ENCODE measurements at places on chromosomes 1 and 21.
A peak's percentile ranks its signal among the peaks of the same experiment; 100 is the strongest.

DNA sequence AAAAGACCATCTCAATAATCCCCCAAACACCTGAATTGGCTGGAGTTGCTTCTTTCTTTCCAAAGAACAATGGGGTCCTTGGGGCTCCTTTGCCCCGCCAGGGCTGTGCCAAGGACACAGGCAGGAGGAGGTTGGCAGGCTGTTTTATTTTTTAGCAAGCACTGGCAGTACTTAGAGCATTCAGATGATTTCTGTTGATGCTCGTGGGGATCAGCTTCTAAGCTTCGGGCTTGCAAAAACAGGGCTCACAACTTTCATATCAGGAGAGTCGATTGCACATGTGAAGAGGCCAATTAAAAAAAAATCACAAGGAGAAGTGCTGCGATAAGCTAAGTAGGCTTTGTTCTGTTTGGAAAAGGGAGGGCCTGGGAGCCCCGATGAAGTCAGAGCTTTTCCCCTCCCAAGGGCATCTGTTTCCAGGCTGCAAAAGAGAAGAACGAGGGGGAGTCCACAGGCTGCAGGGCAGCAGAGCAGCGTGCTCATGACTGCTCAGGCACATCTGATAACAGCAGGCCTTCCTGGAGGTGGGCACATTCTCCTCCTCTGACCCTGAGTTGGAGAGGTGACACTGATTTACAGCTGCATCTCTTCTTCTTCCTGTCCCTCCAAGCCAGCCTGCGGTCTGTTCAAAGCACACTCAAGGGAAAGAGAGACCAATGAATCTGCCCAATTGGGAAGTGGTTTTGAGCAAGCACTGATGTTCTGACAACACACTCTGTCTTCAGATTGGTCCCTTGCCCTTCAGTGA is 27.3 kb upstream of the BCAR3 start:
- no peak for DNase-seq

GRCh38 chr1:6819246-6820040 is 34.2 kb downstream of the CAMTA1 start:
- DNase-seq, result no peak

DNA sequence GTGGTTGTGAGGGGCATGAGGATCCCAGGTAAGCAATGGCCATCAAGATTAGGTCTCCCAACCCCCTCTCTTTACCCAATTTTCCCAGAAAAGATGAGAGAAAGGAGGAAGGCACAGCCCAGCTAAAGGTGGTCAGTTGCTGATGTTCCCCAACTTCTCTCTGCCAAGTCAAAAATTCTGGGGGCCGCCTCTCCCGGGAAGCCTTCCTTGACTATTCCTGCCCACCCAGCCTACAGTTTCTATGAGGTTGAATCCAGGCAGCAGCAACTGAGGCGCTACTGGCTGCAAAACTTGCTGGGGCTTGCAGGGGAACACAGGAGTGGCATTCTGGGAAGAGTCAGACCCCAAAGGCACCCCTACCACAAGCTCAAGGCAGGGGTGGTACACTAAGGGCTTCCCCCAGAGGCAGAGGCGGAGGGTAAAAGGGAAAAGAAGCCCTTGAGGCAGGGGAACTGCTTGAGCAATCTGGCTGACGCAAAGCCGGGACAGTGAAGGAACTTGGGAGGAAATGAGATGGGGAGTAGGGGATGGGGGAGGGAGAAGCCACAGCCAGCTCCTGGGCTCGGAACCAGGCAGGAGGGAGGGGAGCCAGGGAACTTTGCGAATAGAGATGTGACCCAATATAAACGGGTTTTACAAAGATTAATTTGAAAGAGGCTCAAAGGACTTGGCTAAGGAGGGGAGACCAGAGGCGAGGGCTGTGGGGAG is 31.2 kb downstream of the SDC3 start:
- no peak for DNase-seq

DNA sequence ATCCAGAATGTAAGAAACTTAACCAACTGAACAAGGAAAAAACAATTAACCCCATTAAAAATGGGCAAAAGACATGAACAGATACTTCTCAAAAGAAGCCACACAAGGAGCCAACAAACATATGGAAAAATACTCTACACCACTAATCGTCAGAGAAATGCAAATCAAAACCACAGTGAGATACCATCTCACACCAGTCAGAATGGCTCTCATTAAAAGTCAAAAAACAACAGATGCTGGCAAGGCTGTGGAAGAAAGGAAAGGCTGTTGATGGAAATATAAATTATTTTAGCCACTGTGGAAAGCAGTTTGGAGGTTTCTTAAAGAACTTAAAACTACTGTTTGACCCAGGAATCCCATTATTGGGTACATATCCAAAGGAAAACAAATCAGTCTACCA is 51.2 kb downstream of the RGS4 start:
- no peak for DNase-seq

DNA sequence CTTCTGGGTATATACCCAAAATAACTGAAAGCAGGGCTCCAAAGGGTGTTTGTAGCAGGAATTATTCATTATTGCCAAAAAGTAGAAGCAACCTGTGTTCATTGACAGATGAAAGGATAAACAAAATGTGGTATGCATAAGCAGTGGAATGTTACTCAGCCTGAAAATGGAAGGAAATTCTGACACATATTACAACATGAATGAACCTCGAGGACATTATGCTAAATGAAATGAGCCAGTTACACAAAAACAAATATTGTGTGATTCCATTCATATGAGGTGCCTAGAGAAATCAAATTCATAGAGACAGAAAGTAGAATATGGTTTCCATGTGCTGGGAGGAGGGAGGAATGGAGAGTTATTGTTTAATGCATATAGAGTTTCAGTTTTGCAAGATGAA is 86.3 kb upstream of the ARTN start:
- no peak for DNase-seq

GRCh38 chr1:6177681-6178380 is 2.3 kb downstream of the CHD5 start:
- no peak for DNase-seq

DNA sequence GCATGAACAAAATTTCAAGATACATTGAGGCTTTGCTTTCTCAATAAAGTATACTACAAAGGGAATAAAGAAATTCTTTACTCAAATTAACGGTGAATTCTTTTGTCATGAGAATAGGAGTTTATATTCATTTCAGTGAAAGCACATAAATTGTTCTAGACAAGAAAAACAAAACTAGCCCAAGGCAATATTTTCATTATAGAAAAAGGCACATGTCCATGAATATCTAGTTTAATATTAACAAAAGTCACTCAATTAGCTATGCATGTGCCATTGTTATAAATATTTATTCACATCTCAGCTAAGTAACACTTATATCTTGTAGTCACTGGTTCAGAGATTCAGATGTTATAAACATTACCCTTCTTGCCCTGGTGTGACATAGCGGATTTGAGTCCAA is 369.3 kb downstream of the GPATCH2 start:
- no peak for DNase-seq

DNA sequence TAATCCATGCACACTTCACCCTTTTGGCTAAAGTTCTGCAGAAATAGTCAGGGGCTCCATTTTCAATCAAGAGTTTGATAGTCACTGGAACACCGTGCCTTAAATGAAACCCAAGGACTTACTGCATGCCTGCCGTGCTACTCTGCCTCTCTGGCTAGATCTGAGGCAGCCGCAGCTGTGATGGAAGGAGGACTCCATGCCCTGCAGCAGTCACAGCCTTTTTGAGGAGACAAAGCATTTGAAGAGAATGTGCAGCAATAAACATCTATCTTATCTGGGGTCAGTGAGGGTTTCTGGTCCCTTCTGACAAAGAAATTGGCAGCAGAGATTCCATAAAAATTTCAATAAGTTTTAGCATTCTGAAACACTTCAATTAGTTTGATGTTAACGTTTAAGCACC is 78.0 kb downstream of the BCAR3 start:
- no peak for DNase-seq

- DNase-seq, result peak; percentile 33
These were observed 272.7 kb downstream of the FOXD2 start for GRCh38 chr1:47710329-47711071.
